Putamen (tissue), 1 donor: ENCODE measurements at places on chromosomes 5 and 9.

DNA sequence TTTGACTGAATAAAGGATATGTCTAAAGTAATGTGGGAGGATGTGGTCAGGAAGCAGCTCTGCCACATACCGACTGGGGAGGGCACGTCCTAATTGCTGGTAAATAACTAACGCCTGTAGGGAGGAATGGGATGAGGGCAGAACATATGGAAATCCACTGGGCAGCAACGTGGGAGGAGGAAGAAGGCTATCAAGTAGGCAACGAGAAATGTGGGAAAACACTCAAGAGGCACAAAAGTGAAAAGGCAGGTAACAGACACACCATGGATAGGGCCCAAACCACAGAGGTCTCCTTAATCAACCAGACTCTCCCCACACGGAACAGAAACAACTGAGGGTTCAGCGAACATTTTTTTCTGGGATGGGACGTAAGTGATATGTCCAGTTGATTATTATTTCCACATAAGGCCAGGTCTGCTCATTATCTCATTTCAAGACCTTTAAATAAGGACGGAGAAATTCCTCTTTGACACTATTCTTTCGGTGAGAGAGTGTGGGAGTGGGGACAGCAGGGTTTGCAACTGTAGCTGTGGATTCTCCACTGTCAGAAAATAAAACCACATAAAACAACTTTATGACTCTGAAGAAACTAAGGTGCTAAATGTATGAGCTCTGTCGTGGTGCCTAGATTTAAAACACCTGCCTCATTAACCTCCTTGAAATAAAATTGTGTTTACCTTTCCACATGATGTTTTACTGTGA, 17.0 kb downstream of the IARS1 start:
- DNase-seq: no peak

DNA sequence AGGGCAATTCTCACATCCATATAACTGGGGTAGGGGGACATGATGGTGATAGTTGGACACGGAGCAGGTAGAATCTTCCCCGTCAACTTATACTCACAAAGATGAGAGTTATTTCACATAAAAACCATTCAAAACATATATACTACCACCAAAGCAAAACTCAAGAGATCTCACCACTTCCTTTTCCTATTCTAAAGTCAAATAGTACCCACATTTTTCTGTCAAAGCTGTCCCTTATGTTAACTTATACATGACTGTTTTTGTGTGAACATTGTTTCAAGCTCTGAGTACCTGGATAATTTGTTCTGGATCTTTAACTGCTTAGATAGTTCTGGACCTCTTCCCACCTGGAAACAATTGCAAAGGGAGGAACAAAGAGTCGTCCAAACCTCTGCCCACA, 95.5 kb upstream of the MAN2A1 start:
- DNase-seq: no peak

- no peak for DNase-seq
Measured at GRCh38 chr5:124072570-124072969, 560.6 kb downstream of the CSNK1G3 start.

DNA sequence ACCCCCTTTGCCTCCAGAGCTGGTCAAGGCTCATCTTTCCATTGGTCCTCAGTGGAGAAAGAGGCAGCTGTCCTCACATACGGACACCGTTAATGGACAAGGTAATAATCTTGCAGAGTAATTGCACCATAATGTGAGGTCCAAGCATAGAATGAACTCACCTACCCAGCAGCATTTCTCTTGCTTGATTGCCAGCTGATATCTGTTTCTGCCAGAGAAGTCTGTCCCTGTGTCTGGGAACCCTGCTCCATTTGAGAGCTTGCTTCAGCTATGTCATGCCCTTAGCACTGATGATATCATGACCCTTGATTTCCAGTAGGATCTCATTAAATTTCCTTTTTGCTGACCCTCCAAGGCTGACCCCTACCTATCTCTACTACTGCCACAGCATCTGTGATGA, 154.6 kb downstream of the PIK3R1 start:
- DNase-seq: no peak

DNA sequence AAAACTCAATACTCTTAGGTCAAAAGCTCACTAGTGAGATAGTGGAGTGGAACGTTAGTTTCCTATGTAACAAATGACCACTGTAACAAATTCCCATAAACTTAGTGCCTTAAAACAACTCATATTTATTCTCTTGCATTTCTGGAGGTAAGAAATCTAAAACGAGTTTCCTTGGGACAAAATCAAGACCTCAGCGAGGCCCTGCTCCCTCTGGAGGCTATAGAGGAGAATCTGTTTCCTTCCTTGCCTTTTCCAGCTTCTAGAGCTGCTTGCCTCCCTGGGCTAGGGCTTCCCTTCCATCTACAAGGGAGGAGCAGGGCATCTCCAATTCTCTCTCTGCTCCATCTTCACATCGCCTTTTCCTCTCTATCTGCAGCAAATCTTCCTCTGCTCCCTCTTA, 32.0 kb downstream of the SEMA5A start:
- DNase-seq: no peak

DNA sequence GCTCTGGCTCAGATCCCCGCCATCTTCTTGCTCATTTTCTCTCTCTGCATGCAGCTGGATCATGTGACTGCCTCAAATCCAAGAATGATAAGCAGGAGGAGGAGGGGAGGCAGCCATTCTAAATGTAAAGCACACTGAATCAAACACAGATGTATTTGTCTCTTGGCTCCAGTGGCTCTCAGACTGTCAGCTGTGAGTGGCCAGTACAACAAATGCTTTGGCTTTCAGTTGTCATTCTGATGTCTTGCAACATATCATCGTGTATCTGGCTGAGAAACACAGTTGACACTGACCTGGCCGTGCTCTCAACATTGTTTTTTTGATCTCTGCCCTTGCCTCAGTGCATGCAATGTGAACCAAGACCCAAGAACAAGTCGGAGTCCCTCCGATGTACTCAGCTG, 233.1 kb downstream of the ADAMTSL1 start:
- DNase-seq: no peak
